ENCODE measurements at places on chromosomes 1 and 21.

- DNase-seq = no peak
These were observed 211.0 kb downstream of the ZP4 start for GRCh38 chr1:237679687-237680086.

GRCh38 chr1:4275083-4275482, 375.0 kb upstream of the C1orf174 start:
- DNase-seq = no peak

DNA sequence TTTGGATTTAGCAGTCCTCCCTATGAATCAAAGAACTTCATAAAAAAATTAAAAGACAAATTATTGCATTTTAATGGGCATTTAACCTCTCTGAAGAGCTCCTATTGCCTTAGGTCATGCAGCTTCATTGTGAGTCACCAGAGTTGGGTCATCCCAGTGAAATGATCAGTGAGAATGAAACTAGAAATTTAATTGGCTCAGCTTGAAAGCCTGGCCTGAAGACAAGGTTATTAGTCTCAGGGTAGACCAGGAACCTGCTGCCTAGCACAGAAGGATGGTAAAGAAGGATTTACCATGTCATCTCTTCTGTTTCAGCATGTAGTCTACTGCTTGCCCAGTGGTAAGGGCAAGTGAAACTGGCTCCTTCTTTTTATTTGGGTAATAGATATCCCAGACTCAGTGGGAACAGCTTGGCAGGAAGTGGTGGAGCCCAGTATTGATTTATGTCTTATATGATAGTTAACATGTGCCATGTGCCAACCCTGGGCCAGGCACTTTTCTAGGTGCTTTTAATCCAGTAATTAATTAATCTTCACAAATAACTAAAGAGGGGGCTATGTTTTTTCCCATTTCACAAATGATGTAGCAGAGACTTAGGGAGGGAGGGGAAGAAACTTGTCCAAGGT, 23.6 kb downstream of the LAMC2 start:
- DNase-seq = no peak

DNA sequence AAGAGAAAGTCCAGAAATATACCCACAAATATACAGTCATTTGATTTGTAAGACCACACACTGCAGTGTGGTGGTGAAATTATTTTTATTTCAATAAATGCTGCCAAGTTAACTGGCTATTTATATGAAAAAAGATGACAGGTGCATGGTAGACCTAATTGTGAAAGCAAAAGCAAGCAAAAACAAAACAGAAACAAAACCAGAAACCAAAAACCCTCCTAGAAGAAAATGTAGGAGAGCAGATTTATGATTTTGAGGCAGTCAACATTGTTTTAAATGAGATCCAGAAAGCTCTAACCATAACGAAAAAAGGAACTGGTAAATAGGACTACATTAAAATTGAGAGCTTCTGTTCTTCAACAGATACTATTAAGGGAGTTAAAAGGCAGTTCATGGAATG, 303.6 kb downstream of the PRDM2 start:
- DNase-seq = no peak

DNA sequence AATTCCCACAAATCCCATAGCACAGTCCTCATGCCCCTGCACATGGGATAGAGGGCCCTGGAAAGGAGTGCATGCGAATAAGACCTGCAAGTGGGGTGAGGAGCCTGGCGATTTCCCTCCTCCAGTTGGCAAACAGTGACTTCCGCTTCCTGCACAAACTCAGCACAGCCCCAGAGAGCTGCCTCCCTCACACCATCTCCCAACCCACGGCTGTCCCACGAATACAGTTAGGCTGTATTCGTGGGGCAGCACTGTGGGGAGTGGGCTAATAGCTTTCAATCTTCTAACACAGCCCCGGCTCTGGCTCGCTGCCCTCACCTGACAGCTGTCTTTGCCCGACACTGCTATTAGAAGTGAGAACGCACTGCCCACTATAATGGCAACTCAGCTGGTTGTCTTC, 28.2 kb upstream of the CNTN2 start:
- no peak for DNase-seq

DNA sequence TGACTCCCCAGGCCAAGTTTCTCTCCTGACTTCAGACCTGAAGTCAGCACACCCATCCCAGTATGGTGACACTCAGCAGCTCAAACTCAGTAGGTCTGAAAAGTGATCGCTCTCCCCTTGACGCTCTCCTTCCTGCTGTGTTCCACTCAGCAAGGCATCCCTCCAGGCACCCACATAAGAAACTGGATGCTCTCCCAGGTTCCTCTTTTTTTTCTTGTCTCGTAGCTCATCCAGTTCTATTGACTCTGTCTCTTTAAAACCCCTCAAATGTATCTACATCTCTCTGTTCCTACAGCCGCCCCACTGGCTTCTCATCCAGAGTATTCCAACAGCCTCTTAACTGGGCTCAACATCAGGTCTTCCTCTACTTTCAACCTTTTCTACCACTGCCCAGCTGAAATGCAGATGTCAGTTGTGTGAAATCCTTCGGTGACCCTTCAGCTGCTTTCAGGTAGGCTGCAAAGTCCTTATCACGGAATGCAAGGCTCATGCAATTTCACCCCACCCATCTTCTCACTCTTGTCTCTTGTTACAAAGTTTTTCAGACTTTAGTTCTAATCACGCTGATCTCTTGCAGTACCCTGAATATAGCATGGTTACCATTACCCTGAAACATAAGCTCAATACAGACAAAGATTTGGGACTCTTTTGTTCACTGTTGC, 286.2 kb upstream of the POU3F1 start:
- no peak for DNase-seq

DNA sequence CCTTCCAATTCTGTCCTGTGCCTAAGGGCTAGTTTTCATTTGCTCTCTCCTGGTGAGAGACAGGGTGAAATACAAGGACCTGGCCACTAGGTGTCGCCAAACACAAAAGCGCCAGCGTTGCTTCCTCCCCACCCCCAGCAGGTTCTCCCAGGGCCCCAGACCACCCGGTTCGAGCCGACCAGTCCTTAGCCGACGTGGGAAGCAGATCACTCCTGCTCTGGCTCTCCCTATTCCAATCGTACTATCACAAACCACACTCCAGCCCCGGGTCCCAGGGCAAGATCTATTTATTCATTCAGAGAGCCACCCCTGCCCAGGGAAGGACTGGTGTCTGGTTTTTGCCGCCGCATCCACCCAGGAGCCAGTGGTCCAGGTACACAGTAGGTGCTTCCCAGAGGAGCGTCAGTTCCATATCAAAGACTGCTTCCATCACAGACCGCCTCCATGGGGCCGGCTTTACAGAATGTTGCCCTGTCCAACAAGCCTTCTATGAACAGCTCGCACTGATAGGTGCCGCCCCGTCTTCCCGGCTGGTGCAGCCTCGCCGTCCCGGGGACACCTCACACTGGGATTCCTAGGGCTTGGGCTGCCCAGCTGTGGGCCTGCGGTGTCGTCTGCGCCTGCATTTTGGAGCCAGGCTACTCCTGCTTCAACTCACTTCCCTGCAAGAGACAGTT, 35.0 kb downstream of the CTNNBIP1 start:
- DNase-seq = no peak

GRCh38 chr1:242828828-242829227, 304.3 kb upstream of the PLD5 start:
- no peak for DNase-seq

DNA sequence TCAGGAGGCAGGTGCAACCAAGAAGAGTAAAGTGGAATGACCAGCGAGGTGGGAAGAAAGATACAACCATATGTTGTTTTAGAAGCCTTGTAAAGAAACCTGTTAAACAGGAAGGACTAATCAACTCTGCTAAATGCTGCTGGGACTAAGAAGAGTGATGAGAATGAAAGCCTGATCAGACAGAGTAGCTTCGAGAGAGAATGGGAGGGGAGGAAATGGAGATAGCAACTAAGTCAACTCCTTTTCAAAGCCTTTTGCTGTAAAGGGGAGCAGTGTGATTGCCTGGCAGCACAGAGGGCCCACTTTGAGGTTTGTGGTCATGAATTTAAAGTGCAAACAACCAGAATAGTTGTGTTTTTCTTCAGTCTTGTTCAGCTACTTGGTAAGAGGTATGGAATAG, 31.4 kb downstream of the SLC30A7 start:
- no peak for DNase-seq

DNA sequence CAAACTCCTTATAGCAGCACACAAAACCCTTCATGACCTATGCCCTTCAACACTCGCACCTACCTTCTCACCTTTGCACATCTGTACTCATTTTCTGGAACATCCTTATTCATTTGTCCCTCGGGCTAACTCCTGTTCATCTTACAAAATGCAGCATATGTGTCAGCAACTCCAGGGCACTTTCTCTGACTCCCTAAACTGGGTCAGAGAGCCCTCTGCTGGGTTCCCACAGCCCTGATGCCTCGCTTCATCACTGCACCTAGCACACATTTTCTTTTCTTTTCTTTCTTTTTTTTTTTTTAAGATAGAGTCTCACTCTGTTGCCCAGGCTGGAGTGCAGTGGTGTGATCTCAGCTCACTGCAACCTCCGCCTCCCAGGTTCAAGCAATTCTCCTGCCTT, 54.0 kb downstream of the RAB3B start:
- no peak for DNase-seq

- peak; percentile 85 for DNase-seq
These were observed at the start of gene LMOD1 for GRCh38 chr1:201946224-201946908. Gene LMOD1, minus strand, starts transcription at chr1:201946548. Its CDS starts 208 bp downstream, at chr1:201946340.

- no peak for DNase-seq
These were observed 37.3 kb downstream of the CHAF1B start for GRCh38 chr21:36422279-36423098.

DNA sequence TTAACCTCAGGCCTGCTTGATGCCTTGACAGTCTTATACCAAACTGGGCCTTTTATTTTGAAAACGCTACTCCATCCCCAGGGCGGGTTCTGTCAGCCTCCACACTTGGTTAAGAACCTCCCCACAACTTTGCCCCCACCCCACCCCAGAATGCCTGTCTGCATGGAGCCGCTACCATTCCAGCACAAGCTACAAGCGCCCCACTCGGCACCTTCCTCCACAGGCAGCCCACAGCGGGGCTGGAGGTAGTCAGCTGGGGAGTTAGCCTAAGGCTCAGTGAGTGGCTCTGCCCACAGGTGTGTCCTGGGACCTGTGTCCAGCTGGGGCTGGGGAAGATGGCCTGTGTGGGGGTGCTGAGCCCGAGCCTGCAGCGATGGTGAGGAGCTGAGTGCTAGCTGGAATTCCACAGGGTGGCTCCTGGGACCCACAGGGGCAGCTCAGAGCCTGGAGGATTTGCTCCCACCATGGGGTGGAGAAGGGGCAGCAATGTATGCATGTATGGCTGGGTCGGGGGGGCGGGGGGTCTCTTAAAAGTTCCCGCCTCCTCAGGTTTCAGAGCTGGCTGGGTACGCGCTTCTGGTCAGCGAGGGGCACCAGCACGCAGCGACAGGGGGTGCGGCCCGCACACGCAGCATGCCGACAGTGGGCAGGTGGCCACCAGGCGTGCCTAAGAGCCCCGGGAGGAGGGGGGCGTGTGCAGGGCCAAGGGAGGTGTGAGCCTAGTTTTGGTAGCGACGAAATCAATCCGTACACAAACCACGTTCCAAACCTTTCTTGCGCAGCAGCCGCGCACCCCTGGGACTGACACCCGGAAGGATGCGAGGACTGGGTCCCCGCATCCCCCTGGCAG, 917 bp downstream of the ETNK2 start:
- no peak for DNase-seq

- DNase-seq = peak; percentile 92
These were observed 39.1 kb upstream of the ENAH start for GRCh38 chr1:225691861-225692516.

GRCh38 chr1:11320153-11320936, 47.3 kb downstream of the UBIAD1 start:
- DNase-seq = no peak
